ENCODE measurements at places on chromosomes 7 and 10.

GRCh38 chr10:98295907-98296306, 27.9 kb upstream of the LOXL4 start:
- DNase-seq: no peak

- DNase-seq: peak; percentile 24
Measured at GRCh38 chr7:95404316-95404865, 8.2 kb upstream of the PON3 start.

GRCh38 chr7:28530175-28530802, 118.0 kb downstream of the CREB5 start:
- DNase-seq: no peak

DNA sequence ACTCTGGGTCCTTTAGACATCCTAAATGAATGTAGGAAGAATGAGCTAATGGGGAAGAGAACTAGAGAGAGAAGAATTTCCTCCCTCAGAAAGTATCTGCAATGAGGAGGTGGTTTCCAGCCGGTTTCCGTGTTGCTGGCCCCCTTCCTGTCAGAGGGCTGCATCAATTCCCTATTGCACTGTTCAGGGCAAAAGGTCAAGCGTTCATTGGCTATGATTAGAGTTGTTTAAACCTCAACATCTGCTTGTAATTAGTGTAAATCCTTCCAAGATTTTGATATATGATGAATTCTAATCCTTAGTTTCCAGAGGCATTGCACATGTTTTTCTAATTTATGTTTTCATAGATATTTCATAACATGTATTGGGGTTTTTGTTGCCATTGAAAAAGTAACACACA, 107.3 kb upstream of the SGCE start:
- peak; percentile 96 for DNase-seq

GRCh38 chr7:66957595-66958290, 36.7 kb downstream of the TMEM248 start:
- no peak for DNase-seq

DNA sequence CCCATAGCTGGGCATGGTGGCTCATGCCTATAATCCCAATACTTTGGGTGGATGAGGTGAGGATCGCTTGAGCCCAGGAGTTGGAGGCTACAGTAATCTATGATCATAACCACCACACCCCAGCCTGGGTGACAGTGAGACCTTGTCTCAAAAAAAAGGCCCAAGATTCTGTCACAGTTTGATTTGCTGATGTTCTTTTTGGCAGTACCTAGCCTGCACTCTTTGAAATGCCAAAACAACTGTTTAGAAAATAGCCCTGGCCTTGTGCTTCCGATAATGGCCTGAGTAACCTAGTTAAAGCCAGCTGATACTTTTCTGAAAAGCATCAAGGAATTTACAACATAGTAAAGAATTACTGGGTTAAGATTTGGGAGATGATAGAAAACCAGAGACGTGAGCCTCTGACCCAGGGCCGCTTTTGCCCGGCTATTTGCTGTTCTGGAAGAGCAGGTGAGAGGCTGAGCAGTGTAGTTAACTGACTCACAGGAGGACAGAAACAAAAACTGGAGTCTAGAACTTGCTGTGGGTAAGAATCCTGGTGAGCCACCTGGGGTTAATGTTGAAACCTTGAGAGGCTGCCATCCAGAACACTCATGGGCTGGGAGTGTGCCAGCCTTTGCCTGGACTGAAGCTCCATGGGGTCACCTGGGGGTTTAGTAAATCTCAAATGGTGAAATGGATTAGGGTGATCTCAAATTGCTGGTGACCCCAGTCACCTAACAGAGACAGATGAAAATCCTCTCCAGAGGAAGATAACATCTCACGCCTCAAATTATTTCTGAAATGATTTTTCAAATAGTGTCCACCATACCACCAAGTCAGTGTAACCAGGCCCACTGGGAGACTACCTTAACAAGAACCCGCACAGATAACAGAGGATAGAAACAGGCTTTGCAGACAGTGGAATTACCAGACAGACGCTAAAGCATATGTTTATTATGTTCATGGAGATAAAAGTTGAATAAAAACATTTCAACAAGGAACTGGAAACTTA, 51.8 kb downstream of the GALNT11 start:
- no peak for DNase-seq

GRCh38 chr10:112778579-112778978, 171.5 kb upstream of the TCF7L2 start:
- no peak for DNase-seq

- DNase-seq: no peak
Measured at GRCh38 chr10:63718006-63718405, 196.8 kb downstream of the REEP3 start.

DNA sequence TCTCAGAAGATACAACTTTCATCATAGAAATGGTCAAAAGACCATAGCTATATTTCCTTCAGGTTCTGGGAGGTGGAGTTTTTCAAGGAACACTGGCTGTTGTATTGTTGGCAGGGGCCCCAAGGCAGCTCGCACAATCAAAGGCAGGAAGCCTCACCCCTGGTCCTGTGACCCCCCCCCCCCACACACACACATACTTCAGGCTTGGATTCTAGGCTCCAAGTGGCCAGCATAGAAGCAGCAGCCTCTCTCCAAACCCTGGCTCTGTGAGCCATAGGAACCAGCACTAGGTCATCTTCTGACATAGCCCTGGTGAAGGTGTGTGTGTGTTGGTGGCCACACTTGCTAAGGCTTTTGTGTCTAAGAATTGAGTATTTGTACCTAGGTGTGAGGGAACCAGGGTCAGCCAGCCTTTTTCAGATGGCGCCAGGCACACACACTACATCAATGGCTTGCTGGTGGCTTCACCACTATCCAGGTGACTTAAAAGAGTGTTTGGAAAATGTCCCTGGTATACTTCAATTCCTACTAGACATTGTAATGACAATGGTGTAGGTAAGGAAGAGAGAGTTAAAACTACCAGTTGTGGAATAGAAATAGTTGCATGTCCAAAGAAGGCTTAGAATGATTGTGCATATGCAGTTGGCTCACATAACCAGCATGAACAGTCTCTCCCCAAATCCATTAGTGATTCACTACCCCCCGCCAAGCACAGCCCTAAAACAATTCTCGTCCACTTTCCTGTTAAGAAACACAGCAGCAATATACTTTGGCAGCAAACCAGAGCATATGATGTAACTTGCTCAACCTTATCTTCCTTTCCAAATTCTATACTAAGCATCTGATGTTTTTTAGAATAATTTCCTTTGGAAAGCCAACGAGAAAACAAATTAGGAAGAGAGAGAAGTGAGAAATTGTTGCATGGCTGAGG, 91.3 kb downstream of the AVL9 start:
- DNase-seq: no peak

- DNase-seq: no peak
Measured at GRCh38 chr10:63720072-63720537, 198.9 kb downstream of the REEP3 start.
